ENCODE measurements at places on chromosomes 6 and 20. TPM values are rescaled to one million over a fixed set of nuclear protein-coding genes. Genes with fewer than 3 reads are reported as not detected.
A peak's percentile ranks its signal among the peaks of the same experiment; 100 is the strongest.

NKAPL gene
- 1.2 TPM for total RNA-seq

SLC32A1 gene
- not detected for total RNA-seq

DNA sequence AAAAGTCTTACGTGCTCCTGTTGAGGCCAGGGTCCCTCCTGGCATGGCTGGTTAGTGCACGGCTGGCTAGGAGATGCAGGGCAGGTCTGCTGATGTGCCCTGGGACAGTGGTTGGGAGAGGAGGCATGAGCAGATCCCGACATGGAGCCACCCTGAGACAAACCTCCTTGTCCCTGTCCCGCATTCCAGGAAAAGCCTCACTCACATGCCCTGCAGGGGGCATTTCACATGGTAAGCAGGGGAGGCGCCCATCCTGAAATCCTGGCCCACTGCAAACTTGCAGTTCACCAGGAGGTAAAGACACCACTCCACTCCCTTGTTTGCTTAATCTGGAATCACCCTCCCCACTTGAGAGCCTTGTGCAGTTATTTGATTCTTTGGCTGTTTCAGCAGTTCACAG is 116.7 kb upstream of the SLC24A3 start:
- H3K27ac ChIP-seq, result no peak overlapping the region

DEFB124 gene
- total RNA-seq, result not detected

PTGIS gene
- total RNA-seq, result 33.6 TPM

GRCh38 chr20:50003253-50003656 is 20.5 kb downstream of the SNAI1 start:
- peak; percentile 84 for DNase-seq
- H3K36me3 ChIP-seq, result no peaks in the 10 kb centered on the region
- H3K4me1 ChIP-seq, result peaks cover 3% of the 10 kb centered on the region
- H3K4me3 ChIP-seq, result no peak overlapping the region

TMEM170B gene
- total RNA-seq, result 3.8 TPM

DNA sequence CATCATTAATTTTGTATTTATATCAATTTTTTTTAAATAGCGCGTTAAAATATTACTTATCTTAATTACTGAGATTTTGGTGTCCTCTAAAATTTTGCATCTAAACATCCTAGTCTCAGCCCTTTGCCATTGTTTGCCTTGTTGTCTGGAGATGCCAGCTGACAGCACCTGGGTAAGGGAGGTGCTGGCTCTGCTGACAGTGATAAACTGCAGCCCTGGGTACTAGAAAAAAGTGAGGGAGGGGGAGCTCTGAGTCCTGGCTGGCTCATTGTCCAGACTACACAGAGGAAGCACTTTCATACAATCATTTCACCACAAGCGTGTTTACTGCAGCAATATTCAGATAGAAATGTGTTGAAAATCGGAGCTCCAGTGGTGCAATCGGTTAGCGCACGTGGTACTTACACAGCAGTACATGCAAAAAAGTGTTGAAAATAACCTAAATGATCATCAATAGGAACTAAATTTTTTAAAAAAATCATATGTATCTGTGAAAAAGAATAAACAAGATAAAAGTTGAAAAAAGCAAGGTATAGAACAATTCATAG is 18.5 kb upstream of the UBR2 start:
- no peak overlapping the region for H3K4me3 ChIP-seq
- H3K27ac ChIP-seq, result no peak overlapping the region
- peaks cover 8% of the 10 kb centered on the region for H3K4me1 ChIP-seq
- no peak for DNase-seq
- no peaks in the 10 kb centered on the region for H3K27me3 ChIP-seq

DNA sequence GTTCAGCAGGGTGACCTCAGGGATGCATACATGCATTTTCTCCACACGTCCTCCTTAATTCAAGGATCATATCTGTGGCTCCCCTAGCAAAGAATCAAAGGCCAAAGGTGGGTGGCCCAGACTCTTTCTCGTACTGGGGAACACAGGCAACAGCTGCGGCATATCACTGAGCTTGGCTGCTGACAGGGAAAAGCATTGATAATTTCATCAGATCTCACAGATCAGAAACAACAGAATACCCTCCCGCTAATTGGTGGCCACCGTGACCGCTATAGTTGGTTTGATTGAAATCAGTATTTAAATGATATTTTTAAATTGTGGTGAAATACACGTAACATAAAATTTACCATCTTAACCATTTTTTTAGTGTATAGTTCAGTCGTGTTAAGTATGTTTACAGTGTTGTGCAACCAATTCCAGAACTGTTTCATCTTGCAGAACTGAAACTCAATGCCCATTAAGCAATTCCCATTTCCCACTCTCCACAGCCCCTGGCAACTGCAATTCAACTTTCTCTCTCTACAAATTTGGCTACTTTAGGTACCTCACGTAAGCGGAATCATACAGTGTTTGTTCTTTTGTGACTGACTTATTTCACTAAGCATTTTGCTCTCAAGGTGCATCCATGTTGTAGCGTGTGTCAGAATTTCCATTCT is 74.7 kb upstream of the TMEM170B start:
- no peak overlapping the region for H3K4me3 ChIP-seq
- no peaks in the 10 kb centered on the region for H3K36me3 ChIP-seq

- no peak overlapping the region for H3K4me3 ChIP-seq
- no peaks in the 10 kb centered on the region for H3K27me3 ChIP-seq
- H3K4me1 ChIP-seq, result no peaks in the 10 kb centered on the region
- H3K36me3 ChIP-seq, result no peaks in the 10 kb centered on the region
These were observed 577.9 kb upstream of the FLRT3 start for GRCh38 chr20:14915356-14915755.

LY86 gene
- not detected for total RNA-seq

DNA sequence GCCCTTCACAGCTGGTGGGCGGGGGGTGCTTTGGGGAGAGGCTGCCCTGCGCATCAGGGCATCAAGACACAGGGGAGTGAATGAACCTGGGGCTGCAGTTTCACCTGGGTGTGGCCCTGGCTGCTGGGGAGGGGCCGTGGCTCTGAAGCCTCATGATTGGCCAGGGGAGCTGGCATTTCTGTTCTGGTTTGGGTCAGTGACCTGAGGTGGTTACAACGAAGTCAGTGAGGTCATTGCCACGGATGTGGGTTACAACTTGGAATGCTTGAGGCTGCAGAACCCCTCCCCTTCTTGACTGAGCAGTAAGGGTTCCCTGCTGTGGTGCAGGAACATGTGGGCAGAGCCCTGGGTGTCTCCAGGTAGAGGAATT is 3.0 kb downstream of the TCEA2 start:
- no peaks in the 10 kb centered on the region for H3K36me3 ChIP-seq
- no peak overlapping the region for H3K27ac ChIP-seq

HLA-DOA gene
- 2.4 TPM for total RNA-seq

SLC44A4 gene
- not detected for total RNA-seq

DNA sequence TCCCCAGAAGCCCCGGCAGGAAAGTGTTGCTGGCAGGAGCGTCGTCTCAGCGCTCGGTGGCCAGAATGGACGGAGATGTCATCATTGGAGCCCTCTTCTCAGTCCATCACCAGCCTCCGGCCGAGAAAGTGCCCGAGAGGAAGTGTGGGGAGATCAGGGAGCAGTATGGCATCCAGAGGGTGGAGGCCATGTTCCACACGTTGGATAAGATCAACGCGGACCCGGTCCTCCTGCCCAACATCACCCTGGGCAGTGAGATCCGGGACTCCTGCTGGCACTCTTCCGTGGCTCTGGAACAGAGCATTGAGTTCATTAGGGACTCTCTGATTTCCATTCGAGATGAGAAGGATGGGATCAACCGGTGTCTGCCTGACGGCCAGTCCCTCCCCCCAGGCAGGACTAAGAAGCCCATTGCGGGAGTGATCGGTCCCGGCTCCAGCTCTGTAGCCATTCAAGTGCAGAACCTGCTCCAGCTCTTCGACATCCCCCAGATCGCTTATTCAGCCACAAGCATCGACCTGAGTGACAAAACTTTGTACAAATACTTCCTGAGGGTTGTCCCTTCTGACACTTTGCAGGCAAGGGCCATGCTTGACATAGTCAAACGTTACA is 817 bp downstream of the GRM1 start:
- H3K27ac ChIP-seq, result no peak overlapping the region
- no peaks in the 10 kb centered on the region for H3K4me1 ChIP-seq
- peaks cover 11% of the 10 kb centered on the region for H3K27me3 ChIP-seq

EFCAB8 gene
- 1.4 TPM for total RNA-seq

- no peak for DNase-seq
- peaks cover 23% of the 10 kb centered on the region for H3K4me1 ChIP-seq
- no peak overlapping the region for H3K4me3 ChIP-seq
- no peaks in the 10 kb centered on the region for H3K27me3 ChIP-seq
- H3K36me3 ChIP-seq, result no peaks in the 10 kb centered on the region
- no peak overlapping the region for H3K27ac ChIP-seq
These were observed 6.3 kb downstream of the MAPK14 start for GRCh38 chr6:36033935-36034334.

DNA sequence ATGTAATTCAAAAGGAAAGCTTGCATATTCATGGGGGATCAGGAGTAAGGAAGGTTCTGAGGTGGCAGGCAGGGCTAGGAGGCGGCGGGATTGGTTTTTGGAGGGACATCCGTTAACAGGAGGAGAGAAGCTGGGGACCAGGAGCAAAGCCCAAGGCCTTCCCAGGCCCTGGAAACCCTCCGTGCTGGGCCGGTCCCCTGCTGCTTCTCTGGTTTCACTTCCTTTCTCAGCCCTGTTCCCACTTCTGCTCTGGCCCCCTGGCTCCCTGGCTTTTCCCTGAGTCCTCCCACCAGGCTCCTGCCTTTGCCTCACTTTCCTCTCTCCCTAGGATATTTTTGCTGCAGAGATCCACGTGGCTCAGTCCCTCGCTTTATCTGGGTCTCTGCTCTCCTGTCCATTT is 26.4 kb upstream of the SALL4 start:
- H3K27ac ChIP-seq, result no peak overlapping the region
- no peaks in the 10 kb centered on the region for H3K36me3 ChIP-seq
- no peak overlapping the region for H3K4me3 ChIP-seq
- no peaks in the 10 kb centered on the region for H3K27me3 ChIP-seq

- peak overlapping the region; percentile 64 for H3K4me3 ChIP-seq
- H3K4me1 ChIP-seq, result peaks cover 8% of the 10 kb centered on the region
- H3K36me3 ChIP-seq, result no peaks in the 10 kb centered on the region
- H3K27ac ChIP-seq, result peak overlapping the region; percentile 6
- peak; percentile 68 for DNase-seq
- H3K27me3 ChIP-seq, result no peaks in the 10 kb centered on the region
These were observed 75.1 kb upstream of the ATXN1 start for GRCh38 chr6:16836144-16836981.

DNA sequence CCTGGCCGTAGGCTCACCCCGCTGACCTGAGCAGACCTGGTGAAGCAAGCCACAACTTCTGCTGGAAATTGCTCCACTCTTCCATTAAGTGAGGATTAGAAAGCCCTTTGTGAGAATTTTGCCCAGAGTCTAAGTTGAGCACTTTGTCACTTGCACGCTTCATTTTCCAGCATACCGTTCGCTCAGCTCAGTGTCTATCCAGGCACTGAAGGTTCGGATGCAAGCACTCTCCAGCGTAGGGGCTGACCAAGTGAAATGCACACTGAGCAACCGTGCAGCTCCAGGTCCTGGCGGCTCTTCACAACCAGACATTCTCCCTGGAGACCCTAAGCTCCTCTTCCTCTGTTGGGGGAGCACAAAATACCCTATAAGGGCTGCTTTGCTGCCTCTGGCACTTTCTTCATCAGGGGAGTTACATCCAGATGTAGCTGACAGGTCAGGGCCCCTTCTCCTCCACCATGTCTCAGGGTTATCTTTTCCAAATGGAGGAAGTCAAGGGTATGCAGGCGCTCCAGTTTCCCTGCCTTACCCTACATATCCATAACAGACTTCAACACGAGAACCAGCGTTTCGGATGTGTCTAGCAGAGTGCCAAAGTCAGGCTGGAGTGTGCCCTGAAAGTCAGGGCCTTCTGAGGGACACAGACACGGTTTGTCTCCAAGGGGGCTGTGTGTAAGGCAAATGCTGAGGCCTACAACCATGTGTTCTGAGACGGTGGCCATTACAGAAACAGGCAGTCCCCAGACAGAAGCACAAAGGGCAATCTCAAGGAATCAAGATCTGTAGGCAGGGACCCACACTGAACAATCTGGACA is 146.7 kb upstream of the AFDN start:
- H3K4me1 ChIP-seq, result no peaks in the 10 kb centered on the region
- no peak for DNase-seq
- H3K27ac ChIP-seq, result no peak overlapping the region
- H3K36me3 ChIP-seq, result no peaks in the 10 kb centered on the region
- no peak overlapping the region for H3K4me3 ChIP-seq
- H3K27me3 ChIP-seq, result no peaks in the 10 kb centered on the region

- no peak overlapping the region for H3K27ac ChIP-seq
- H3K27me3 ChIP-seq, result no peaks in the 10 kb centered on the region
- peaks cover 5% of the 10 kb centered on the region for H3K4me1 ChIP-seq
These were observed 221.2 kb downstream of the LAMA2 start for GRCh38 chr6:129104131-129104530.

GCM1 gene
- not detected for total RNA-seq

GRCh38 chr6:128515550-128516513 is 4.6 kb downstream of the PTPRK start:
- H3K36me3 ChIP-seq, result no peaks in the 10 kb centered on the region
- peaks cover 46% of the 10 kb centered on the region for H3K4me1 ChIP-seq
- no peak overlapping the region for H3K4me3 ChIP-seq
- peak overlapping the region; percentile 32 for H3K27ac ChIP-seq
- no peaks in the 10 kb centered on the region for H3K27me3 ChIP-seq

KIF25 gene
- not detected for total RNA-seq

- H3K27ac ChIP-seq, result no peak overlapping the region
- no peaks in the 10 kb centered on the region for H3K36me3 ChIP-seq
- no peaks in the 10 kb centered on the region for H3K27me3 ChIP-seq
- no peaks in the 10 kb centered on the region for H3K4me1 ChIP-seq
These were observed 945.7 kb downstream of the KIF16B start for GRCh38 chr20:15627501-15627903.

DNA sequence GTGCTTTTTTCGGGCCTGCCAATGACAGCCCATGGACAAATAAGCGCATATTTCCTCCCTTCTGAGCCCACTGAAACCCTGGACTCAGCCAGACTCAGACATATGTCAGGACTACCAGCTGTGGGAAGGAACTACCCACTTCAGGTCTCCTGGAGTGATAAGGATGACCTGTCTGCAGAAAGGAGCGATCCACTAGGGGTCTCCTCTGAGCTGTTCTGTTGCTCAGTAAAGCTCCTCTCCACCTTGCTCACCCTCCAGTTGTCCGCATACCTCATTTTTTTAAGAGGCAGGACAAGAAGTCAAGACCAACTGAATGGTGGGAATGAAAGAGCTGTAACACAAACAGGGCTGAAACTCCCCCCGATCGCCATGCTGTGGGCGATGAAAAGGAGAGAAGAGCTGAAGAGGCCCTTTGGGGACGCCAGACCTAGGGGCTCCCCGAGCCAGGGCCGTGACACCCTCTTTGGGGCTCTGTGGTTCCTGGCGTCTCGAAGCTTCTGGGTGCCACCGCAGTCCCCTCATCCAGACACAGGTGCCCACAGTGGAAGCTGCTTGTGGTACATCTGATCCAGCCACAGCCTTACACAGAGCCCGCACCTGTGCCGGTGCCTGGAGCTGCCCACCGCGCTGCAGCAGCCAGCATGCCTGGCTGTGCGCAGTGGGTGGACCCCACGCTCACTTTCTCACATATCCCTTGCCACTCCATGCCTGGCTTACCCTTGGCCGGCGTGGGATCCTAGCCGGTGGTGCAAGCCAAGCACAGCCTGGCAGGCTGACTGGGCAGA is 68.8 kb downstream of the EYS start:
- H3K27ac ChIP-seq, result no peak overlapping the region
- no peaks in the 10 kb centered on the region for H3K4me1 ChIP-seq
- H3K4me3 ChIP-seq, result no peak overlapping the region
- no peaks in the 10 kb centered on the region for H3K36me3 ChIP-seq

- no peak for DNase-seq
- peaks cover 3% of the 10 kb centered on the region for H3K27me3 ChIP-seq
- no peak overlapping the region for H3K4me3 ChIP-seq
These were observed 13.4 kb upstream of the HSF2 start for GRCh38 chr6:122385857-122386612.

Data from osteoblast (primary cell).